ENCODE measurements at places on chromosomes 1 and 21. TPM values are rescaled to one million over a fixed set of nuclear protein-coding genes. Genes with fewer than 3 reads are reported as not detected.

KCNJ6 gene
- not detected for total RNA-seq

GRCh38 chr1:167276969-167277368 lies 56.3 kb downstream of the POU2F1 start:
- H3K27ac ChIP-seq = no peak overlapping the region
- H3K36me3 ChIP-seq = no peaks in the 10 kb centered on the region
- no peak overlapping the region for H3K4me3 ChIP-seq
- DNase-seq = no peak
- H3K4me1 ChIP-seq = no peaks in the 10 kb centered on the region

MNDA gene
- total RNA-seq = 3.3 TPM

FMOD gene
- 203 TPM for total RNA-seq

DLGAP3 gene
- 0.42 TPM for total RNA-seq

FOXJ3 gene
- 68.1 TPM for total RNA-seq

DNA sequence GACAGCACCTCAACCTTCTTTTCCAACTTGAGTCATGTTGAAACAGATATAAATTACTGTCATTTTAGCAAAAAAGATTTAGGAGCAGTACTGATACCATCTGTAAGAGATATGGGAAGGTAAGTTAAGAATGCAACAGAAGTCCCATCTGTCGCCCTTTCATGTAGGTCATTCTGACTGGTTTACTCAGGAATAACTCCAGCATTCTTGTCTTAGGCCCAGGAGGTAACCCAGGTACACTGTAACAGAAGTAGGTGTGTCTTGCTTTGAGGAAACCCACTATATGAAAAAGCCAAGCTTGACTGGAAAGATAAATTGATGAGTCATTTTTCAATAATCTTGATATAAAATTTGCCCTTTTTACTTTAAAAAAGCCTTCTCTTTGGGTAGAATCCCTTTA lies 35.4 kb downstream of the PGM1 start:
- H3K27me3 ChIP-seq = no peaks in the 10 kb centered on the region
- DNase-seq = no peak
- no peaks in the 10 kb centered on the region for H3K36me3 ChIP-seq
- H3K4me1 ChIP-seq = no peaks in the 10 kb centered on the region

- peaks cover 8% of the 10 kb centered on the region for H3K4me1 ChIP-seq
- peak overlapping the region; percentile 88 for H3K27ac ChIP-seq
- no peaks in the 10 kb centered on the region for H3K36me3 ChIP-seq
- H3K27me3 ChIP-seq = no peaks in the 10 kb centered on the region
Measured at GRCh38 chr21:41360072-41360821, 1.6 kb upstream of the MX2 start.

ELAVL4 gene
- not detected for total RNA-seq

Data from tibial nerve (tissue), 4 donors.